MCF 10A (cell line): ENCODE measurements at places on chromosomes 6 and 20. TPM values are rescaled to one million over a fixed set of nuclear protein-coding genes. Genes with fewer than 3 reads are reported as not detected.

- H3K27me3 ChIP-seq: peaks cover 15% of the 10 kb centered on the region
- H3K4me1 ChIP-seq: no peaks in the 10 kb centered on the region
- no peak overlapping the region for H3K27ac ChIP-seq
- DNase-seq: no peak
- no peak overlapping the region for H3K4me3 ChIP-seq
- no peaks in the 10 kb centered on the region for H3K36me3 ChIP-seq
Measured at GRCh38 chr20:25090492-25091429, 8.8 kb upstream of the VSX1 start.

DNA sequence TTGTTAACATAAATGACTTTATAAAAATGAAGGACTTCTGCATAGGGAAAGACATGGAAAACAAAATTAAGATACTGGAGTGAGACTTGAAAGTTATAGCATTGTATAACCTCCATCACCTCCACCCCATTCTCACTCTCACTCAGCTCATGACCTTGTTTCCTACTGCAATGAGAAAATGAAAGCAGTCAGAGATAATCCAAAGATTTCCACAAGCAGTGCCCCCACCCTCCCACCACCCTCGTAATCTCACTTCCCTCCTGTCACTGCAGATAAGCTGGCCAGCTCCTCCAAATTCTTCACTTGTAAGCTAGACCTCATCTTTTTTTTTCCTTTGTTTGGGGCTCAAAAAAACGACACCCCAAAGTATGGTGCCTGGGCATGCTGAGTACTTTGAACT, 52.9 kb upstream of the PROKR2 start:
- DNase-seq: no peak
- no peak overlapping the region for H3K4me3 ChIP-seq
- H3K27ac ChIP-seq: no peak overlapping the region
- H3K27me3 ChIP-seq: peaks cover 57% of the 10 kb centered on the region
- no peaks in the 10 kb centered on the region for H3K4me1 ChIP-seq

DNA sequence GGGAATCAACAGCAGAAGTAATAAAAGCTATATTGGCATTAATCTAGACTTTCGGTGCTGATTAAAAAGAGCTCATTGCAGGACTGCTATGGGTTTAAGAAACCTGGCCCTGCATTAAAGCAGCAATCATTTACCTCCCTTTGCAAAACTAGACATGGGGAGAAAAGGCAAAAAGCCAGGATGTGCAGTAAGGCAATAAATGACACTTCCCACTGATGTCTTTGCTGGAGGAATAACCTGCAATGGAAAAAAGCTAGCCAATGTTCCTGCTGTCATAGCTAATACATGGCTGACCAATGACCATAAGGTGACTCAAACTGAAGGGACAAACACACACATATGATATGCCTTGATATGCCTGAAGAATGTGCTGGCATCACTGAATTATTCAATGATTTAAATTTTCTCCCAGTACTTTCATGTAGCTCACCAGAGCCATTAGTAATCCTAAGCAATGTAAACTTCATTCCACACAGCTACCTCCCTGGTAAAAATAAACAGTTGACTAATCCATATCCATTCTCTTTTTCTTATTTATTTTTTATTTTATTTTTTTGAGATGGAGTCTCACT, 8.7 kb downstream of the DNAAF9 start:
- H3K36me3 ChIP-seq: no peaks in the 10 kb centered on the region
- no peaks in the 10 kb centered on the region for H3K27me3 ChIP-seq
- no peak overlapping the region for H3K27ac ChIP-seq
- H3K4me1 ChIP-seq: peaks cover 5% of the 10 kb centered on the region

GRCh38 chr20:39029364-39029763, 67.2 kb downstream of the DHX35 start:
- no peak overlapping the region for H3K4me3 ChIP-seq
- no peaks in the 10 kb centered on the region for H3K27me3 ChIP-seq
- peaks cover 58% of the 10 kb centered on the region for H3K36me3 ChIP-seq
- H3K4me1 ChIP-seq: peaks cover 11% of the 10 kb centered on the region
- peak overlapping the region; percentile 43 for H3K27ac ChIP-seq

DNA sequence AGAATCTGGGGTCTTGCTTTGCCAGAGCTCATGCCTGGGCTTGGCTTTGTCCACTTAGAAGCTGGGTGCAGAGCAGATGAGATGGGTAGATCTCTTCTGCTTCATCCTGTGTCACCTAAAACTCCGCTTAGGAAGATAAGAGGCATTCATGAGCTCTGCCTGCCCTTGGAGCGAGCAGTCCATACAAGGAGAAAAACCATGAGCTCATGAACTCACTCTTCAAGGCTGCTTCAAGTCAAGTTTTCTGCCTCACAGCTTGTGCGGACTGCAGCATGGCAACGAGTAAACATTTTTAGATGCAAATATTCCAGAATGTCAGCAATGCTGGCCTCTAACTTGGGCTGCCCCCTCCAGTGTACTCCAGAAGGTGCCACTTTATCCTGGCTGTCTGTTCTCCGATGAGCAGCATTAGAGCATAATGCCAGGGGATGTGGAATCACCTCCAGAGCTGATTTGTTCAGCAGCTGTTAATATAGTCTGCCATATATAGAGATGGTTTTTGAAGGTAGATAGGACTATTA, 10.7 kb upstream of the UQCC2 start:
- H3K27ac ChIP-seq: no peak overlapping the region
- DNase-seq: no peak

FRMD1 gene
- total RNA-seq: not detected in 2 replicates

C6orf47 gene
- total RNA-seq: 15.5 and 16.6 TPM in 2 replicates
